Activated T-cell treated with anti-CD3 and anti-CD28 coated beads, Interleukin-2, amount 50 U/mL, for 72 hours (primary cell): ENCODE measurements at places on chromosomes 3 and 15. TPM values are rescaled to one million over a fixed set of nuclear protein-coding genes. Genes with fewer than 3 reads are reported as not detected.

DNA sequence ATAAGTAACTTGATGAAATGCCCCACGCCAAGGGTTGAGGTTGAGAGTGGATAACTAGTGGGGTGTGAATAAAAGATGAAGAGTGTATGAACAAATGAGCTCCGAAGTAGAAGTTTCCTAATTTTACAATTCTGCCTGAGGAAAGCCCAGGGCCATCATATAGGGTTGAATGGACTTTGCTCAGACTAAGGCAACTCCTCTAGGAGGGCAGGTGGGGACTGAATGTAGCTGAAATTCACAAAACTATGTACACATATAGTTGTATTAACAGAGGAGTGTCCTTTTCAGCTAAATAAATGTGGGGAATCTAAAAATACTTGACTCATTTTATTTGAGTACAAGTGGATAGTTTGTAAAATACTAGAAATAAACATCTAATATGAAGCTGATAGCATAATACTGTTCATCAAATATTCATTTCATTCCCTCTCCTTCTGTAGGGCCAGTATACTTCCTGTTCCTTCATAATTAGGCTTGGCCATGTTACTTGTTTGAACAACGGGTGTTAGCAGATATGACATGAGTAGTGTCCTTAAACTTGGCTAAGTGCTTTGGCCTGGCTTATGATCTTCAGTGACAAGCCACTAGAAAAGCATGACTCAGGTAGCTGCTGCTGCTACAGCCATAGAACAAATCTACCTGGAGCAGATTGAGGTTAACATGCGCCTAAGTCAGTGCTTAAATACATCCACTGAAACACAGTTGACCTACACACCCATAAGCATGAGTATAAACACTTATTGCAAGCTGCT is 26.5 kb downstream of the PLSCR1 start:
- no peaks in the 10 kb centered on the region for H3K27me3 ChIP-seq
- H3K4me1 ChIP-seq, result peaks cover 17% of the 10 kb centered on the region
- H3K27ac ChIP-seq, result no peak overlapping the region
- DNase-seq, result no peak

DNA sequence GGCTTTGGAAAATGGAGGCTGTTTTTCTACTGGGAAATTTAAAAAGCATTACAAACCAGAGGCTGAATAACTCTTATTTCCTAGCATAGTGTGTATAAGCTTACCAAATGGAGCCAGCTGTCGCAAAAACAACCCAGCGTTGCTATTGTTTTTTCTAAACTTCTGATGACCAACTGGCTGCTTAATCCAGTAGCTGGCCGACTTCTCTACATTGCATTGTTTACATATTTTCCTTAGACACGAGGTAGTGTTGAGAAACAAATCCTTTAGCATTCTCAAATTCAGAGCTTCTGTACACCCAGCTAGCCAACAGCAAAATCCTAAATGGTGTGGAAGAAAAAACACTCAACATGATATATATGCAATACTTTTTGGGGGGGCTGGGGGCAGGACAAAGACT is 161.0 kb upstream of the ADAMTS9 start:
- H3K27me3 ChIP-seq, result no peaks in the 10 kb centered on the region
- no peak overlapping the region for H3K4me3 ChIP-seq
- no peaks in the 10 kb centered on the region for H3K4me1 ChIP-seq
- H3K36me3 ChIP-seq, result no peaks in the 10 kb centered on the region
- no peak overlapping the region for H3K27ac ChIP-seq
- DNase-seq, result no peak

DNA sequence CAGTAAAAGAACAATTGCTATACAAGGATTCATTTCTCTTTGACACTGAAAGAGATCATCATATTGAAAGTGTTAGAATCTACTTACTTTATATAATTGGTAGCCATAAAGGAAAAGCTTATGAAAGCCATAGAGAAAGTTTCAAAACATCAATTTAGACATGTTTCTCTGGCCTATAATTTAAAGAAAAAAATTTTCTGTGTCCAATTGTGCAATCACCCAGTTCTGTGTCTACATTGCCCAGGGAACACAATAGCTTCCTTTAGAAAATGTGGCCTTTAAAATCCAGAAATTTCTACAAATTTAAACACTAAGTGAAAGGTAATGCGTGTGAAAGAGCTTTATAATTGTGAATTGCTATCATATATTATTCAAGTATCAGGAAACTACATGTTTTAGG is 259.2 kb downstream of the GBE1 start:
- DNase-seq, result no peak
- H3K4me3 ChIP-seq, result no peak overlapping the region
- H3K27me3 ChIP-seq, result no peaks in the 10 kb centered on the region
- H3K27ac ChIP-seq, result no peak overlapping the region
- no peaks in the 10 kb centered on the region for H3K36me3 ChIP-seq

DNA sequence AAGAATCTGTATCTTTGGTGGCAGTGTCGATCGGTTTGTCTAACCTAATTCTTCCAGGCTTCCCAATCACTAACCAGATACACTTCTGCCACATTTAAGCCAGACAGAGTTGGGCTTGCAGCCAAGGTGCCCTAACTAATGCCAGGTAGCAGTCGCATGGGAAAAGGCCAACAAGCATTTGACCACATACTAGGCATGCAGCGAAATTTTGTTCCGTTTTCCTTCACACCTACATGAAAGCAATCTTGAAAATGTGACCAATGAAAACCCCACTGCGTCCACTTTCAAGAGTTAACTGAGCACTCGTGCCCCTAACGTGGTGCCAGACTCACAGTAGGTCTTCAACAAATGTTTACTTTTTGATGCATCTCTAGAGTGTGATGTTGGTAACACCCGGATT is 192.2 kb upstream of the TPM1 start:
- H3K4me3 ChIP-seq, result no peak overlapping the region
- peaks cover 6% of the 10 kb centered on the region for H3K27me3 ChIP-seq
- H3K36me3 ChIP-seq, result no peaks in the 10 kb centered on the region
- no peaks in the 10 kb centered on the region for H3K4me1 ChIP-seq

DNA sequence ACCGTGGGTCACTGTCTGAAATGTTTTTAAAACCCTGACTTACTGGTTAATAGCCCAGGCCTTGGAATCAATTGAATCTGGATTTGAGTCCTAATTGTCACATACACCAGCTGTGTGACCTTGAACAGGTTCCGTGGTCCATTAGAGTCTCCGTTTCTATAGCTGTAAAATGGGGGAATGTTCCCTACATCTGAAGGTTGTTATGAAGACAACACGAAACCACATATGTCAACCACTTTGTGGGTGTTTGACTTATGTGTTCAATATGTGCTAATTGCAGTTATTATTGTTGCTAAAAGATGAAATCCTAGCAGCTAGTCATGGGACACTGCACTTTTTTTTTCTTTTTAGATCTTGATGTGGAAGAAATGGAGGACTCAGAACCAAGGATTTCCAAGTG is 35.3 kb downstream of the ZBTB38 start:
- H3K4me3 ChIP-seq, result peak overlapping the region; percentile 91
- DNase-seq, result no peak
- H3K4me1 ChIP-seq, result peaks cover 55% of the 10 kb centered on the region
- no peaks in the 10 kb centered on the region for H3K27me3 ChIP-seq

- no peak overlapping the region for H3K27ac ChIP-seq
- H3K4me1 ChIP-seq, result peaks cover 8% of the 10 kb centered on the region
- H3K27me3 ChIP-seq, result no peaks in the 10 kb centered on the region
- DNase-seq, result no peak
- no peak overlapping the region for H3K4me3 ChIP-seq
- H3K36me3 ChIP-seq, result no peaks in the 10 kb centered on the region
These were observed 75.0 kb downstream of the EDEM1 start for GRCh38 chr3:5262507-5262906.

DNA sequence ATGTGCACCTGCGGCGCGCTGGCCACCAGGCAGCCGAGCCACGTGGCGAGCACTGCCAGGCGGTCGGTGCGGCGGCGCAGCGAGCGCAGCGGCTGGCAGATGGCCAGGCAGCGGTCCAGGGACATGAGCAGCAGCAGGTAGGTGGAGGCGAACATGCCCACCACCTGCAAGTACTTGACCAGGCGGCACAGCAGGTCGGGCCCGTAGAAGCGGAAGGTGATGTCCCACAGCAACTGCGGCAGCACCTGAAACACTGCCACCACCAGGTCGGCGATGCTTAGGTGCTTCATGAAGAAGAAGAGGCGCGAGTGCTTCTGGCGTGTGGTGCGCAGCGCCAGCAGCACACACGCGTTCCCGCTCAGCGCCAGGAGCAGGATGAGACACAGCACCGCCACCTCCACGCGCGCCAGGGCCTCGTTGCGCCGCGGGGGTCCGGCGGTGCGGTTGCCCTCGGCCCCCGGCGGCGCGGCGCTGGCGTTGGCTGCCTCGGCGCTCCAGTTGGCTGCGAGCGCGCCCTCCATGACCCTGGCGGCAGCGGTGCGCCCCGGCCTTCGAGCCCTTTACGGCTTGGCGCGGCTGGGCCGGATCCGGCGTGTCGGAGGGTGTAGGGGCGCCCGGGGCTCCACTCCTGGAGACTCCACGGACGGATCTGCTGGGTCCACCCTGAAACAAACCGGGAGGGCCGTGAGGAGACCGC is 1.6 kb downstream of the OXTR start:
- H3K4me1 ChIP-seq, result peaks cover 18% of the 10 kb centered on the region
- H3K27me3 ChIP-seq, result peaks cover 34% of the 10 kb centered on the region
- DNase-seq, result peak; percentile 31
- no peaks in the 10 kb centered on the region for H3K36me3 ChIP-seq

- no peak for DNase-seq
- H3K4me1 ChIP-seq, result no peaks in the 10 kb centered on the region
- no peaks in the 10 kb centered on the region for H3K36me3 ChIP-seq
- H3K27ac ChIP-seq, result no peak overlapping the region
- H3K27me3 ChIP-seq, result no peaks in the 10 kb centered on the region
- H3K4me3 ChIP-seq, result no peak overlapping the region
These were observed 335.2 kb upstream of the CTDSPL start for GRCh38 chr3:37526511-37526910.

GRCh38 chr15:39631357-39631756 is 50.5 kb downstream of the THBS1 start:
- peaks cover 48% of the 10 kb centered on the region for H3K4me1 ChIP-seq
- H3K36me3 ChIP-seq, result peaks cover 6% of the 10 kb centered on the region
- DNase-seq, result no peak
- H3K27me3 ChIP-seq, result no peaks in the 10 kb centered on the region
- peak overlapping the region; percentile 37 for H3K4me3 ChIP-seq

GRCh38 chr15:63075984-63076713 is 33.6 kb downstream of the TPM1 start:
- no peak overlapping the region for H3K27ac ChIP-seq
- H3K27me3 ChIP-seq, result no peaks in the 10 kb centered on the region
- H3K36me3 ChIP-seq, result no peaks in the 10 kb centered on the region
- DNase-seq, result no peak

DNA sequence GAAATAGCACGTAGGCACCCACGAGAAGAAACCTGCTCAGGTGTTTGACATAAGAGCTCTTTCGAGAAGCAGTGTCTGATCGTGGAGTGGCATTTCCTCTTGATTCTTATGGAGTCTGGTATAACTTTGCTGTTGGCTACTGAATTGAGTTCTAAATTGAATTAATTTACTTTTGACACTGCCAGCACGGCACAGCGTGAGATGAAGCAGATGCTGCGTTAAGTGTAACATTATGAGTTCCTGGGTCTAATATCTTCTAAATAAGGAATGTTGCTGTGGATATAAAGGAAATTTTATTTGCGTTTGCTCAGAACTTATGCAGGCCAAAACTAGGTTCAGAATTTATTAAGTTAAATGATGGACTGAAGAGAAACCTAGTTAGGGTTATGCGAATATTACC is 919.9 kb downstream of the TUSC7 start:
- no peaks in the 10 kb centered on the region for H3K27me3 ChIP-seq
- no peak overlapping the region for H3K27ac ChIP-seq
- no peaks in the 10 kb centered on the region for H3K4me1 ChIP-seq
- no peak overlapping the region for H3K4me3 ChIP-seq
- H3K36me3 ChIP-seq, result no peaks in the 10 kb centered on the region
- DNase-seq, result no peak

DNA sequence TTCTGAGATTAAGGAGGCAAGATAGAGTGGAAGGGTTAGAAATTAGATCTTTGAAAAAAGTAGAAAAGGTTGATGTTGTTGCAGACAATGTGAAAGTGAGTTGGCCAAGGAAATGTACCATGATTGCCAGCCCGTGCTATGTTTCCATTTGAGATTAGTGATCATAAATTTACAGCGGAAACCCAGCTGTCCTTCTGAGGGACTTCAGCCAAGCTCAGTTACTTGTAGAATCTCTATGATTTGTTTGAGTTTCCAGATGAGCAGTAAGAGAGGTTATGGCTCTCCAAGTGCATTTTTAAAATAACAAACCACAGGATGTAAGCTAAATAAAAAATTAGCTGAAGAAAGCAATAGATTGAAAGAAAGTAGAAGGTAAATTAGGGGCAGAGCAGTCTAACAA is 54.2 kb upstream of the RBMS3 start:
- H3K36me3 ChIP-seq, result no peaks in the 10 kb centered on the region
- no peak overlapping the region for H3K27ac ChIP-seq
- H3K4me1 ChIP-seq, result no peaks in the 10 kb centered on the region
- H3K4me3 ChIP-seq, result no peak overlapping the region
- H3K27me3 ChIP-seq, result no peaks in the 10 kb centered on the region

DNA sequence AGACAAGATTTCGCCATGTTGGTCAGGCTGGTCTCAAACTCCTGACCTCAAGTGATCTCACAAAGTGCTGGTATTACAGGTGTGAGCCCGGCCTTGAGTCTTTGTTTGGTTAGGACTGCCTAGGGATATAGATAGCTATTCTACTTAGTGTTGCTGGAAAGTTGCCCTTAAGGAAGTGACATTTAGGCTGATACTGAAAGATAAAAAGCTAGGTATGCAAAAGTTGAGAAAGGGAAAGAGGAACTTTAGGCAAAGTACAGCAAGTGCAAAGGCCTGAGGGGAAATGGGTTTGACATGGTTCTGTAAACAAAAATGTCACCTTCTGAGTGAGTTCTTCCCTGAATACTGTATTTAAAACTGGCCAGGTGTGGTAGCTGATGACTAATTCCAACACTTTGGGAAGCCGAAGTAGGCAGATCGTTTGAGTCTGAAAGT is 111.5 kb downstream of the ZNF609 start:
- no peaks in the 10 kb centered on the region for H3K27me3 ChIP-seq
- H3K27ac ChIP-seq, result peak overlapping the region; percentile 62
- peaks cover 58% of the 10 kb centered on the region for H3K4me1 ChIP-seq

DNA sequence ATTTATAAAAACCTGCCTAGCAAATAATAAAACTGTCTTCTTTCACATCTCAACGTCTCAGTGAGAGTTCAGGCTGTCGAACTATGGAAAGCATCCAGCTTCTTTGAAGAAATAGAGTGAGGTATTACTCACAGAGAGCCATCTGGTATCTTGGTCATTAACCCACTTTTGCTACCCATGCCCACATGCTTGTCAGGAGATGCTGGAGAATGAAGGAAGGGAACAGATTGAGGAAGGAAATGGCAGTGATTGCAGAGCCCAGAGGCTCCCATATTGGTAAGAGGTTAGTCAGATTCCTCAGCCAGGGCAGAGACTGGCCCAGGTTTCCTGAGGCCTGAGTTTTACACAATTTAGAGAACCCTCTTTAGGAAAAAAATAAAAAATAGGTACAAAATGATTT is 119.1 kb downstream of the B3GALNT1 start:
- no peak overlapping the region for H3K4me3 ChIP-seq
- no peaks in the 10 kb centered on the region for H3K27me3 ChIP-seq
- peaks cover 3% of the 10 kb centered on the region for H3K4me1 ChIP-seq
- H3K36me3 ChIP-seq, result peaks cover 3% of the 10 kb centered on the region
- no peak overlapping the region for H3K27ac ChIP-seq

The GPR171 gene
- total RNA-seq, result 101 TPM

The TF gene
- total RNA-seq, result 1.9 TPM

The GAP43 gene
- total RNA-seq, result not detected

The CLDN11 gene
- total RNA-seq, result not detected

The NLGN1 gene
- not detected for total RNA-seq

The CCRL2 gene
- 2.5 TPM for total RNA-seq

The ADAMTSL3 gene
- not detected for total RNA-seq

The IGSF11 gene
- total RNA-seq, result not detected

The MGLL gene
- 2.3 TPM for total RNA-seq
